CD4-positive, alpha-beta T cell (primary cell): ENCODE measurements at places on chromosomes 1 and 21.

GRCh38 chr1:211598514-211598913 is 19.6 kb upstream of the SLC30A1 start:
- no peak for DNase-seq

- DNase-seq: no peak
Observed at GRCh38 chr1:20723537-20724363, 5.9 kb upstream of the KIF17 start.

GRCh38 chr21:45160198-45160597 is 85.8 kb downstream of the ADARB1 start:
- DNase-seq: no peak

DNA sequence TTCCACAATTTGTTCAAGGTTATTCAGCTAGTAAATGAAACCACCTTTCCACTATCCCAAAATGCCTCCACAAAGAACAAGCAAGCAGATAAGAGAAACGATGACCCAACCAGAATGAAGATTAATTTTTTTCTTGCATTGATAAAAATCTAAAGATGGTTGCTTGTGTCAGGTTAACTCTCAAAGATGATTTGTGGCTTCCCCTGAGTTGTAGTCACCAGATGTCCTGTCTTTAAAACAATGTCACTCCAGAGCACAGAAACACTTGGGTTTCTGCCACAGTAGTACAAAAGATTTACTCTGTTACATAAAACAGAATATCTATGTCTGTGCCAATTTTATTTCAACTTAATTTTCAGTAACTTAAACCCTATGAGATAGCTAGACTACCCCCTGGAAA is 11.4 kb upstream of the CCDC17 start:
- DNase-seq: no peak

DNA sequence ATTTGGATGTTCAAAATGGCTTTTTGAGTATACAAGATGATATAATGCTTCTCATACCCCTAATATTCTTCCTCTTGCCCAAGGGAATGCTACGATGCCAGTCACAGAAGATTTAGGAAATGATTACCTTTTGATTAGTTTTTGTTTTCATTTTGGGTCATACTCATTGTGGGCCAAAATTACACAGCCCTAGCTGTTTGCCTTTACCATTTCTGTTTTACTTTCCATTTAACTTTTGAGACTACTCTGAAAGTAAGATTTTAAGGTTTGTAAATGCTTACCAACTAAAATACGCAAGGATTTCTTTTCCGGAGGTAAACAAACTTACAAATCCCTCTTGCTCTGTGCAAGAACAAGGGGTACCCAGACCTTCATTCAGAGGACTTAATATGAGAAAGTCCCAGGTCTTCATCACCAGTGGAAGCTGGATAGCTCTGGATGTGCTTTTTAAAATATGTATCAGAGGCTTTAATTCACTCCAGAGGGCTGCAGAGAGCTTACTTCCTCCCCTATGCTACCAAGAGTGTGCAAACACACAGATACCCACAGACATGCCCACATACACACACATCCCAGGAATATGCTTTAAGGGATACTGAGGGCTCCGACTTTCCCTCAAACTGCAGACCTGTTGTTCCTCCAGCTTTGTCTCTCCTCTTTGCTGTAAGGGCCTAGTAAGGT is 631.4 kb downstream of the SMYD3 start:
- DNase-seq: no peak

- DNase-seq: no peak
Observed at GRCh38 chr1:10803971-10804820, 7.8 kb upstream of the CASZ1 start.

DNA sequence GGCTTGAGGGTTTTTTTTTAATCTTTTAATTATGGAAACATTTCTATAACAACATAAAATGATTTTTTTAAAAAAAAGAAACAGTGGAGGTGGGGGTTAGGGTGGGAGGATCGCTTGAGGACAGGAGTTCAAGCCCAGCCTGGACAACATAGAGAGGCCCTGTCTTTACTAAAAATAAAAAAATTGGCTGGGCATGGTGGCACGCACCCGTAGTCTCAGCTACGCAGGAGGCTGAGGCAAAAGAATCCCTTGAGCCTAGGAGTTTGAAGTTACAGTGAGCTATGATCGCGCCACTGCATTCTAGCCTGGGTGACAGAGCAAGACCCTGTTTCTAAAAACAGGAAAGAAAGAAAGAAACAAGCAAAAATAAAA is 32.2 kb upstream of the RNF11 start:
- no peak for DNase-seq

DNA sequence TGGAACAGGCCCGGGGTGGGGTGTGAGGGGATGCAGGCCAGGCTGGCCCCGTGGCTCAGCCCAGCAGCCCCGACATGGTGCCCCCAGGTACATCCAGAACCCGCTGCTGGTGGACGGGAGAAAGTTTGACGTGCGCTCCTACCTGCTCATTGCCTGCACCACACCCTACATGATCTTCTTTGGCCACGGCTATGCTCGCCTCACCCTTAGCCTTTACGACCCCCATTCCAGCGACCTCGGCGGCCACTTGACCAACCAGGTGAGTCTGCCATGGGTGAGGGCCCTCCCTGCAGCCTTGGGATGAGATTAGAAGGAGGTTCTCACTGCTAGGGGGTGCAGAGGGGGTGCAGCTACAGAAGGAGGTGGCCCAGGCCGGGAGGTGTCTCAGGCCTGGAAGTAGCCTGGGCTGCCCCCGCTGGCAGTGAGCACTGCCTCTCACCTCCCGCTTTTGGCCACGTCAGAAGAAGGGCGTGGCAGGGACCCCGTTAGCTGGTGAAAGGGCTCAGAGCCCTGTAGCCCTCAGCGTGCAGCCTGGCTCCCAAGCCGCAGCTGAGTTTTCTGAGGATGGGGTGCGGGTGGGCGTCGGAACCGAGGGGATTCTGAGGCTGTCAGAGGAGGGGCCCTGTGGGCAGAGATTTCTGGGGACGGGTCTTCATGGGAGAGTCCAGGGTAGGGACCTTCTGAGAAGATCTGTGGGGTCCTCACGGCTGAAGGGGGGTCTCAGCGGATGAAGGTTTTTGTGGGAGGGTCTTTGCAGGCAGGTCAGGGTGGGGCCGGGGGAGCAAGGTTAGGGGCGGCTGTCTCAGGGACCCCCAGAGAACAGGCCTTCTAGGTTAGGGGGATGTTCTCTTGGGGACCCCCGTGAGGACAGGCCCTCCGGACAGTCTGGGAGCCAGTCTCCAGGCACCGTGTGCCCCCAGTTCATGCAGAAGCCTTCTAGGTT is 10.4 kb downstream of the TTLL10 start:
- no peak for DNase-seq

GRCh38 chr1:151371370-151372057 is 991 bp downstream of the SELENBP1 start:
- DNase-seq: no peak

- no peak for DNase-seq
Observed at GRCh38 chr21:40438616-40439015, 408.3 kb downstream of the DSCAM start.

GRCh38 chr1:225710804-225711203 is 57.9 kb upstream of the ENAH start:
- no peak for DNase-seq

- DNase-seq: no peak
Observed at GRCh38 chr1:161989108-161989507, 34.6 kb downstream of the OLFML2B start.

- DNase-seq: peak; percentile 77
Observed at GRCh38 chr1:16162163-16162822, 6.4 kb upstream of the EPHA2 start.

GRCh38 chr1:2271841-2272655 is 43.9 kb downstream of the SKI start:
- no peak for DNase-seq

DNA sequence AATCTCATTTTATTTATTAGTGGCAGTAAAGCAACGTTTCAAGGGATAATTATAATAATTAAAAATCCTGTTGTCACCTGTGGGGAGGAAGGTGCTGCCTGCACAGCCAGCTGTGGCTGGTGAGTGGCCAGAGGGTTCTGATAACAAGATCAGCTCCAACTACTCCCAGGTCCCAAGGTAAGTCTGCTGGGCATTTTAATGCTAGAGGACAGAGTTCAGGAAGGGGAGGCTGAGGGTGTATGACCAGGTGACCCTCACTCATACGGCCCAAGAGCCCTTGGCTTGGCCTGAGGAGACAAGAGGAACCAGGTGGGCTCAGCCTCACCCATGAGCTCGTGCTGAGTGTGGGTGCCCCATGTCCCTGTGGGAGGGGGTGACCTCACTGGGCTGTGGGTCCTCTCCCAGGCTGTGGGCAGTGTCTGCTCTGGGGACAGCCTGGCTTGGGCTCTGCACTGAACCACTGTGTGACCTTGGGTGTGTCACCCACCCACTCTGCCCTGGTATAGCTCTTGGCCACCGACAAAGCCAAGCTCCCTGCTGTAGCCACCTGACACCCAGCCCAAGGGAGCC is 223.8 kb downstream of the PTPRU start:
- DNase-seq: no peak

DNA sequence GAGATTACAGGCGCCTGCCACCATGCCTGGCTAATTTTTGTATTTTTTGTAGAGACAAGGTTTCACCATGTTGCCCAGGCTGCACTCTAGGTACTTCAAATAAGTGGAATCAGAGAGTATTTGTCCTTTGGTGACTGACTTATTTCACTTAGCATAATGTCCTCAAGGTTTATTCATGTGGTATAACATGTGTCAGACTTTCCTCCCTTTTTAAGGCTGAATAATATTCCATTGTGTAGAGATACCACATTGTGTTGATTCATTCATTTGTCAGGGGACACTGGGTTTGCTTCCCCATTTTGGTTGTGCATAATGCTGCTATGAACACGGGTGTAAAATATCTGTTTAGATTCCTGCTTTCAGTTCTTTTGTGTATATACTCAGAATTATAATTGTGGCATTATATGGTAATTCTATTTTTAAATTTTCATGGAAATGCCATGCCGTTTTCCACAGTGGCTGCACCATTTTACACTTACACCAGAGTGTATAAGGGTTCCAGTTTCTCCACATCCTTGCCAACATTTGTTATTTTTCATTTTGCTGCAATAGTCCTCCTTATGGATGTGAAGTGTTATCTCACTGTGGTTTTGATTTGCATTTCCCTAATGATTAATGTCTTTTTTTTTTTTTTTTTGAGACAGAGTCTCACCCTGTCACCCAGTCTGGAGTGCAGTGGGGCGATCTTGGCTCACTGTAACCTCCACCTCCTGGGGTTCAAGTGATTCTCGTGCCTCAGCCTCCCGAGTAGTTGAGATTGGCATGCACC is 35.1 kb downstream of the IL6R start:
- no peak for DNase-seq

DNA sequence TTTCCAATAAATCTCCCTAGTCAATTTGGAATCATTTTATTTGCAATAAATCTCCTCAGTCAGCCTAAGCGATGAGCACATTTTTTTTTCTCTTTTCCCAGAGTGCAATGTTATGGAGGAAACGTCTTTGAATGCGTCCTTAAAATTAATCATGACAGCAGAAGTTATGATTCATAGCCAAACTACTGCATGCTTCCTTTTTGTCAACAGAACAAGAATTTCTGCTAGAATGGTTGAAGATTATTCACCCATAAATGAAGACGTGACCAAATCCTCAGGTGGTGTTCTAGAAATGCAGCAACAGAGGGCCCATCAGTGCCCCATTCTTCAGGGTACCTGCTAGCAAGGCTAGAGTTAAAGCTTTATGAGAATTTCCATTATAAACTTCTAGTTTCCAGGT is 407.9 kb upstream of the PKN2 start:
- no peak for DNase-seq

DNA sequence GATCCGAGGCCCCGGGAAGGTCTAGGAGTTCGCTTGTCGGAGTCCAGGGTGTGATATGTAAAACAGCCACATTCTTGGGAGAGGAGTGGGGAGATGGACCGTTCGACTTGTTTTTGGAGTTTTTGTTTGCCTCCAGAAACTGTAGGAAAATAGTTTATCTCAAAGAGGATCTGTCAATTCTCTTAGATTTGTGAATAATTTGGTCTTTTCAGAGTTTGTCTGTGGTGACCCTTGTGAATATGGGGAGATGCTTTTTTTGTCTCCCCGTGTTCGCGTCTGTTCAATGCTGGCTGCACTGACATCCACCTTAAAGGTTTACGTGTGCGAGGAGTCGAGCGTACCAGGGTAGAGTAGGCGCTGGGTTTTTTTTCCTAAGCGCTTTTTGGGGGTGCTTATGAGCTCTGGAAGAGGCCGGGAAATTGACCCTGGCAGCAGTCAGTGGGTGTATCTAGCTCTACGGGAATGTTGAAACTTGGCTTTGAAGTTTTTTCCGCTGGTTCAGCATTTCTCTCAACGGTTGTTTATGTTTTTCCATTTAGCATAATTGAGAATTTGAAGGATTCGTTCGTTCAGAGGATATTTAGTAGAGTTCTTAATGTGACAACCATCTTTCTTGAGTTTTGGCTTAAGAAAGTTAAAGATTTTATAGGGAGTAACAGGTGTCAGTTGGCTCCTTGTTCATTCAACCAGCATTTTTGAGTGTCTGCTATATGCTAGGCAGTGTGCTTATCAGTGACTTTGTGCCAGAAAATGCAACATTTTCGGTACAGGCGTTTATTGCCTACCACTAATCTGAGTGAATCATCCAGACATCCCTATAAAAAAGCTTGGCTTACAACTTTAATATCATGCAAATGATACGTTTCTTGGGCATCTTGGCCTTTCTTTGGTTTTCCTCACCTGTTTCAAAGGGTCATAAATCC is 1.2 kb downstream of the SZRD1 start:
- no peak for DNase-seq

- no peak for DNase-seq
Observed at GRCh38 chr1:192861860-192862259, 53.0 kb downstream of the RGS2 start.

DNA sequence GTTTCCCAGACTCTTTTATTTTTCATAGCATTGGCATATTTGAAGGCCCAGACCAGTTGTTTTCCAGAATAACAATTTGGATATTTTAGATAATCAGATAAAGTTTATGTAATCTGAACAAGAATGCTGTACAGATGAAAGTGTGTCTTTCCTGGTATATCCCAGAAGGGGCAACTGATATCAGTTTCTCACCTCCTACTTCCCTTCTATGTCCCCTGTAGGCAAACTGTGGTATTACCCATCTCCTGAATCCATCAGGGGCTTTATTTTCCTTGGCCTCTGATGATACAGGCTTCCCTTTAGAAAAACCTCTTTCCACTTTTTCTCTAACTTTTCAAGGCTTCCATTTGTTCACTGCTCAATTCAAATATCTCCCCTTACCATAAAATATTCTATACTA is 87.5 kb upstream of the RGS1 start:
- no peak for DNase-seq

DNA sequence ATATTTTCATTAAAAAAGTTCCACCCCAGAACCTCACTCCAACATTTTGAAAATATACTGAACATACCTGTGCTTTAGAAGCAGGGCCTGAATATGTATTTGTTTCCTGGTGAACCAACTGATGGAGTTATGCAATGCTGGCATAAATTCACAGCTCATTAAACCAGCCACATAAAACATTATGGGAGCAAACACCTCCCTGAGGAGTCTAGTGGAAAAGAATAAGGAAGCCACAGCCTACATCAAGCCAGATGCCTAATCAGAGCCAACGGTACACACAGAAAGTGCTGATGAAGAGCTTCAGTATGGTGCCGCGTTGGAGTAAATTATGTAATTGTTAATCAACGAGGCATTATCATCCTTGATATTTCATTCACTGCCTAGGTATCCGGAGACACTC is 199.5 kb downstream of the AJAP1 start:
- DNase-seq: no peak

- DNase-seq: no peak
Observed at GRCh38 chr1:25598879-25599278, 17.7 kb upstream of the MAN1C1 start.

GRCh38 chr1:232558954-232559353 is 71.0 kb downstream of the SIPA1L2 start:
- no peak for DNase-seq
